ENCODE measurements at places on chromosomes 3 and 15.
A peak's percentile ranks its signal among the peaks of the same experiment; 100 is the strongest.

DNA sequence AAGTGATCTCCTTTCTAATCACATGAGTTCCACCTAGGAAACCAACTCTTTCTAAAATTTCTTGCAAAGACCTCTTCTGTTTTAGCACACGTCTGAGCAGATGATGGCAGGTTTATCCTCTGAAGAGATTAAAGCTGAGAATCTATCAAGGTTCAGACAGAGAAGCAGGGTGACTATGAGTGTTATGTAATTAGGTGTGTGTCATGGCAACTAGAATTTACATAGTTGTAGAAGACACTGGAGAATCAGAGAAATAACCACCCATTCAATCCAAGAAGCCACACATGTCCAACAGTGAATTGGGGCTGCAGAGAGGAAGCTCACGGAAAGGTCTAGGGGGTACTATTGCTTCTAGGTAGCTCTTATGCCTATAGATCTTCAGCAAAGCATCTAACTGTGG, 600.5 kb downstream of the PYDC2 start:
- DNase-seq = no peak

DNA sequence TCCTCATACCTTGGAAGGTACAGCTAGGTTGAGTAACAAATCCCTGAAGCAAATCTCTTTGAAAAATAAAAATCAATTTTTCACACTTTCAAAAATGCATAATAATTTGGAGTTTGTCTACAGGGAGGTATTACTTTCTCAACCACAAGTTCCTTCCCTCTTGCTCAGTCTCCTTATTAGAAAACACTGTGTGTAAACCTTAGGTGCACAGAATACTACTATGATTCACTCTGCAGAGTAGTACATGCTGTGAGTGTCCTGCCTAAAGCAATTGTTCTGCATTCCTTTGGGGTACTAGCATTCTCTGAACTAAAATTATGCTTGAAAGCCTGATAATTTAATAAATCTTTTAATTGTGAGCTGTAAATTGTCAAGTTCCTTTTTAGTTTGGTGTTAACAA, 115.9 kb upstream of the EPHA3 start:
- DNase-seq = no peak

- DNase-seq = no peak
Measured at GRCh38 chr15:75153565-75154276, 48.0 kb upstream of the C15orf39 start.

DNA sequence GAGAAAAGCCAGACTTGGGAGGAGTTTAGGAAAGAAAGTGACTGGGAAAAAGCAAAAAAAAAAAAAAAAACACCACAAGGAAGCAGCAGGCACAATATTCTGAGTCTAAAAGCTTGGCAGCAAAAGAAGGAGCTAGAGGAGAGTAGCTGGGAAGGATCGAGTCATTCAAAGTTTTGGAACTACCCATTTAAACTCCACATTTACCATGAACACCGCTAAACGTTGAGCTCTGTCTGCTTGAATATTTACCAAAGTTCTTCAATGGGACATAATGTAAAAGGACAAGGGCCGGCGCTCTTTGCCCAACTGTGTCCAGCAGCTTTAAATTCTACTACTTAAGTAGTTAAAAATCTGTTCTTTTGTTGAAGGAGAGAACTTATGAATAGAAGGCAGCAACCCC, 481.9 kb downstream of the FOXP1 start:
- DNase-seq = no peak

DNA sequence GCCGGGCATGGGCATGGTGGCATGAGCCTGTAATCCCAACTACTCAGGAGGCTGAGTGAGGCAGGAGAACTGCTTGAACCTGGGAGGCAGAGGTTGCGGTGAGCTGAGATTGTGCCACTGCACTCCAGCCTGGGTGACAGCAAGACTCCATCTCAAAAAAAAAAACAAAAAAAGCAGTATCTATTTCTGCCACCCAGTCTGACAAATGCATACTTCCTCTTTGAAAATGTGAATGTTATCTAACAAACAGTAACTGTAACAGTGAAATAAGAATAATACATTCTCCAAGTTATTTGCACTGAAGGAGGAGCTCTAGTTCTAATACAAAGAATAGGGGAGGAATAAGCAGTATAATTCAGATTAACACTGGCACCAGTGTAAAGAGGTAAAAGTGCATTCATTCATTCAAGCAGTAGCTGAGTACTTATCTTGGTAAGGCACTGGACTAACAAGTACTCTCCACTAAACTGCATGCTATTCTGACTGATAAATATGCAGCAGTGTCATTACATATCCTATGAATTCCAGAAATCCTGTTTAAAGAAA, 12.9 kb downstream of the VPS13C start:
- no peak for DNase-seq

DNA sequence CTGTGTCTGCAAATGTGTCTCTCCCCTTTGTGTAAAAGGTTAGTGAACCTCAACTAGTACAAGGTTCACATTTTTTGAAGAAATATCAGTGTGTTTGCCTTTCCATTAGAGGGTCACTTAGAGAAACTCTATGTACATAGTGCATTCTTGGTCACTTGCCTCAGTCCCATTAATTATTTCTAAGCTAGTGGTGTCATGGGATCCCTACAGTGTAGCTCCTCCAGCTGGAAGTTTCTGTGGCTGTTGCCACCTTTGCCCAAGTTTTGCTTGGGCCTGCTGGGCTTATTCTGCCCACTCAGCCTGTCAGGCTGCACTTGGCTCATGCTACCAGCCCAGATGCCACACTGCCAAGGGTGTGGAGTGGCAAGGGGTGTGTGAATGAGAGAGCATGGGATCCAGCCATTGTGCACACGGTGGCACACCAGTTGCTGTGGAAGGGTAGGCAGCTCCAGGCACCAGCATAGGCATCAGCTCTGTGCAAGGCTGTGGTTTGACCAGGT, 161.7 kb downstream of the ARPP21 start:
- no peak for DNase-seq

DNA sequence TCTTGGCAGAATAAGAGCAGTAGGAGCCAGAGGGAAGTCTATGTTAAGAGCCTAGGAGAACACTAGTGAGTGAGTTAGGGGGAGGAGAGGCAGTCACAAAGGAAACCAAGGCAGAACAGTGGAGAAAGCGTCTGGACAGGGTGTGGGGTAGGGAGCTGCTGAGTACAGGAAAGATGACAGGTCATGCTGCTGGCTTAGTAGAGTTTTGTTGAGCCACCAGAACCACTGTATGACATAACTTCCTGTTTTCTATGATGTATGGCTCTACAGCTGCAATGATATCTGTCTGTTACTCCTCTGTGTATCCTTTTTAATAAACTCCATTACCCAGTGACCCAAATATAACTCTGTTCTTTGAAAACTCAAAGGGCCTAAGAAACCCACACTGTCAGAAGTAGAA, 10.6 kb upstream of the STT3B start:
- no peak for DNase-seq

GRCh38 chr3:111768571-111769100, 90.4 kb upstream of the PHLDB2 start:
- no peak for DNase-seq

DNA sequence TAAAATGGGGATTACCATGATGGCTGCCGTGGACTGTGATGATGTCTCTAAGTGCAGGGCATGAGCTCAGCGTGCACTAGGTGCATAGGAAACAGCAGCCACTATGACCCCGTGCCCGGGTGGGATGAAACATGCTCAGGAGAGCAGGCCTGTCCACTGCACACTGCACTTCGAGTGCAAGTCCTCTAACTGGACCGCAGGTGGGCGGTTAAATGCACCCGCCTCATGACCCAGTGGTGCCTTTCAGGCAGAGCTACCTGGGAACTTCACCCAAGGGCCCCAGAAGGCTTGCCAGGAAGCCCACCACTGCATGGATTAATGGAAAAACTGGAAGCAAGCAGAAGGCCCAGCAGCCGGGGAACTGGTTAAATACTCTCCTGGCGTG, 34.0 kb downstream of the PRKCD start:
- no peak for DNase-seq

GRCh38 chr15:50857763-50858162, 50.7 kb upstream of the AP4E1 start:
- DNase-seq = no peak

DNA sequence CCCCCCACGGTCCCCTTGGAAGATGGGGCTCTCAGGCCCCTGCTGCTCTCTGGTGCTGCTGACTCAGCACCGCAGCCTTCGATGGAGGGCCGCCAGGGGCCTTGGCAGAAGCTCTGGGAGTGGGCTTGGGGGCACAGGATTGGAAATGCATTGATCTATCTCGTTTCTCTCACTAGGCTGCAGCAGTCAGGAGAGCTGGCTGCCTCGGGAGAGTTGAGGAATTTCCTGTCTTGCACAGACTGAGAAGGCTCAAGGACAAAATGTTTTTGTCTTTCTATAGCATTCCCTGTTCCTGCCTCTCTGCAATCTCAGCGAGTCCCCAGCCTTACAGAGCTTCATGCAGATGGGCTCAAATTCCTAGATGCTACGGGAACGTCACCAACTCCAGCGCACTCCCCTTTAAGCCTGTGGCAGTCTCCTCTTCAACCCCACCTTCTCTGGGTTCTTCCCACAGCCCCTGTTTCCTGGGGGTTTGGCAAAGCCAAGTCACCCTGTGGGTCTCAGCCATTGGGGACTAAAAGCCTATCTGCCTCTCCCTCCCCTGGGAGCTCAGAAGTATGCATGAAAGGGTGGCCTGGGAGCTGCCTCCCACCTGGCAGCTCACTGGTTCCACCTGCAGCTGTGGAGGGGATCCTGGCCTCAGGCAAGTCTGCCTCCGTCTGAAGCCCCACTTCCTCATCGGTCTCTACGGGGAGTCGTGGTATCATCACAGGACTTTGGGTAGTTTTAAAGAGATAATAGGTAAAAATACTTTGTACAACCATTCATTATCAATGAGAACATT, 127.4 kb upstream of the HACD2 start:
- DNase-seq = no peak

- no peak for DNase-seq
Measured at GRCh38 chr3:166499636-166500035, 662.4 kb upstream of the BCHE start.

DNA sequence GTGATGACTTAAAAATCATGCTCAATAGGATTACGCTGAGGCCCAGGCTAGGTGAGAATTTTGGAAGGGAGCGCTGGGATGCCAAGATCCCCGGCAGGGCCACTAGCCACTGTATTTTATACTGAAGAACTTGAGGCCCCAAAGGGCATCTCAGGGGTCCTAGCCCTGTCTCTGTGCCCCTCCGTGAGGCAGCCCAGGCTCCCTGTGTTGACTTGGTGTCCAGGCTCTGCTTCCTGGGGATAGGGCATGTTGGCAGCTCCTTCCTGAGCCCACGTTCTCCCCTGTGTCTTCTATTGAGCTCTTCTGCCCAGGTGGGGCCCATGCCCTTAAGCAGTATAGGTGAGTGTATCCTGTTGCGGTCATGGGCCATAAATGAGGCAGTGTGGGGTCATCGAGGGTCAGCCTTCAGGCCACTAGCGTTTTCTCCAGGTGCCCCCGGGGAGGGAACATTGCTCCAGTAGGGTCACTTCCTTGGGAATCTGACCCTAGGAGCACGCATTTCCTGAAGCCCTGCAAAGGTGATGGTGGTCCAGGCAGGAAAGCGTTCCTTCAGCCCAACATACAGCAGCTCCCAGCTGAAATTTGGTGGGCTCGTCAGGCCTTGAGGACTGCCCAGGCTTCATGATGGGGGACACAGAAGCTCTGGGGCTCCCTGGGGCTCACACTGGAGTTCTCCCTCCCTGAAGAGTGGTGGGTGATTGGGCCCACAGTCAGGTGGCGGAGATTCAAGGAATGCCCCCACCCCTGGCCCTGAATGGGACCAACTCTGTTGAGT, 189.4 kb downstream of the UBE3A start:
- no peak for DNase-seq

DNA sequence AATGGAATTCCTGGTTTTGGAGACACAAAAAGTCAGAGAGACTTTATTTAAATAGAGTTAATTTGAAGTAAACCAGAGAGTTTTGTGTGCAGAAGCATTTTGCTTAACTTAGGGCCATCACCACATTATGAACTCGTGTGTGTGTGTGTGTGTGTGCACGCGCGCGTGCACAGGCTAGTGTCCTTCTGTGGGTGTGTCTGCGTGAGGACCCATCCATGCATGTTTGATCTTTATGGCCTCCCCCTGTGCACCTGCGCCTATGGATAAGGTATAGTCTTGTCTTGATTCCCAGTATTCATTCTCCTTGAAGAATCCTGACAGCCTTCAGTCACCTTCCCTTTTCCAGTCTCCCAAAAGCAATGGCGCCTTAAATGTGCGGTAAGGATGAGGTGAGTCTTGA, 26.0 kb downstream of the MUC20 start:
- DNase-seq = no peak

DNA sequence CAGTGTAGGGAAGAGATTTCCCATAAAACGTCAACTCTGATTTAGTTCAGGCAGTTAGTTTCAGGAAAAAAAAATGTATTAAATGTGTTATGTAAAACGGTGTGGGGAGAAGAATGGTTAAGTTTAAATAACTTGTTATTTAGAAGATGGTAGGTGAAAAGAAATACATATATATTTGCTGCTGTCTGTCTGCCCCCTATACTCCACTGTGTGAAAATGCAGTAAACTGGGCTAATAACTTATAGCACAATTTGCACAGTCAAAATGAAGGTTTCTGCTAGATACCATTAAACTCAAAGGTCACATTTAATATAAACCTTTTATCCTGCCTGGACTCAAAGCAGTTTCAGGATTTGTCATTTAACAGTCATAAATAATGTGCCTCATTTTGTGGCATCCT, 515.0 kb downstream of the FGF12 start:
- no peak for DNase-seq

- DNase-seq = peak; percentile 58
Measured at GRCh38 chr3:44584646-44585501, at the start of gene ZNF660. TSS of gene ZNF660 (plus strand) at chr3:44584964. CDS start at chr3:44594194, 9,230 bp downstream.

- no peak for DNase-seq
Measured at GRCh38 chr3:53222183-53222901, 33.5 kb downstream of the TKT start.

DNA sequence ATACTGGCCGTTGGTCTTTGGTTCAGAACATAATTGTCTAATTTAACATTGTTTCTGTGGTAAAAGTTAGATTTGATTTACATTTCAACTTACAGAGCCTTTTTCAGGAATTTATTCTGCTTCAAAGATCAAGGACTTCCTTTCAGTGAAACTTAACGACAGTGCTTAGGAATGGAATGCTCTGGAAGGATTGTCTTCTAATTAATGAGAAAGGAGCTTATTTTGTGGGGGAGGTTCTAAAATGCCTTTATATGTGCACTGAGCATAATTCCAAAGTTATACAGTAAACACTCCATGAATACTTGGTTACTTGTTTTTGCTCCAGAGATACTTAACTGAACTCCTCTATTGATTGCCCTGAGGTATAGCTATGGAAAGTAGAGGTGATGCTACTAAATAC, 75.7 kb downstream of the CACNA1D start:
- DNase-seq = no peak

DNA sequence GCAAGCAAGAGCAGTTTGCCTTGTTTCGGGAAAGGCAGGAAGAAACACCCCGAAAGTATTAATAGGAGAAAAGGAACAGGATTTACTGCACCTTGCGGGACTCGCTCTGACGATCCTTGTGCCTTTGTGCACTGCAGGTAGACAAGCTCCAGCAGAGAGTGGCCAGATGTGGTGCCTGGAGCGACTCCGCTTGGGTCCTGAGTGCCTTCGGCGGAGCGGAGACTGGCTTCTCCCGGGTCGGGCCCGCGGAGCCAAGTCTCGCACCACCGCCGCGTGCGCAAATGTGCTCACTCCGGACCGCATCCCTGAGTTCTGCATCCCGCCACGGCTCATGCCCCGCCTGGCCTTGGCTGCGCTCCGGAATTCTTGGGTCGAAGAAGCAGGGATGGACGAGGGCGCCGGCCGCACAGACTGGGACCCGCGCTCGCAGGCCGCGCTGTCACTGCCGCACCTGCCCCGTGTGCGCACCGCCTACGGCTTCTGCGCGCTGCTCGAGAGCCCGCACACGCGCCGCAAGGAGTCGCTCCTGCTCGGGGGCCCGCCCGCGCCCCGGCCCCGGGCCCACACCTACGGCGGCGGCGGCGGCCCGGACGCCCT, 769 bp downstream of the C2CD4A start:
- no peak for DNase-seq

GRCh38 chr3:126923895-126924294, 59.0 kb upstream of the PLXNA1 start:
- no peak for DNase-seq
